ENCODE measurements at places on chromosomes 13 and 19.

- no peak for DNase-seq
Observed at GRCh38 chr19:50823389-50824042, at the start of gene KLK1. TSS of gene KLK1 (minus strand) at chr19:50823787. CDS start at chr19:50823748, 39 bp downstream.

DNA sequence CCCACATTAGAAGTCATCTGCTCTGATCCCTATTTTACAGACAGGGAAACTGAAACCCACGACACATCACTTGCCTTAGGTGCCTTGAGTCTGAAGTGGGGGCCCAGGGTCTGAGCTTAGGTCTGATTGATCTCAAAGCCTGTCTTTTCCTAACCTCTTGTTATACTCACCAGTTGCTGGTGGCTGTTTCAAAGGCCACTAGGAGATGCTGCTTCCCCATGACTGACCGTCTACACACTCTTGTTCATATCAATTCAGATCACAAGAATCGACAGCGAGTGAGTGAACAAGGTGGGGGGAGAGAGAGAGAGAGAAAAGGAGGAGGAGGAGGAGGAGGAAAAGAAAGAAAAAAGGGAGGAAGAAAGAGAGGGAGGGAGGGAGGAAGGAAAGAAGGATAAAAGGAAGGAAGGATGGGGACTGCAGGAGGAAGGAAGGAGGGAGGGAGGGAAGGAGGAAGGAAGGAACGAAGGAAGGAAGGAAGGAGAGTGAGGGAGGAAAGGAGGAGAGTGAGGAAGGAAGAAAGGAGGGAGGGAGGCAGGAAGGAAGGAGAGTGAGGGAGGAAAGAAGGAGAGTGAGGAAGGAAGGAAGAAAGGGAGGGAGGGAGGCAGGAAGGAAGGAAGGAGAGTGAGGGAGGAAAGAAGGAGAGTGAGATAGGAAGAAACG is 3.3 kb downstream of the OR10H1 start:
- DNase-seq: no peak

DNA sequence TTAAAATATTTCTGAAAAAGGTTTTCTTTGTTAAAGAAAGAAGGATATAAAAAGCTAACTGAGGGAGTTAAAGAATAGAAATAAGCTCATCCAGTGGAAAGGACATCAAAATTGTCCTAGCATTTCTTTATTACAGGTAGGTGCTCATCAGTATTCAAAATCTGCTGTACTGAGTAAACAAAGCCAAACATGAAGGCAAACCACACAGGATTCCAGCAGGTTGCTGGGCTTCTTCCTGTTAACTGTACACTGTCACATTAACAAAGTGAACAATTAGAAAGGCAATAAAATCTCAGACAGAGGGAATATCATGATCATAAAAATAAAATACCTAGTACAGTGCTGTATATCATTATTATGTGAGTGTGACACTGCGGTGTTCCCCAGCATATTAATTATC is 1541.0 kb downstream of the SLITRK5 start:
- no peak for DNase-seq

- peak; percentile 95 for DNase-seq
Observed at GRCh38 chr19:2982983-2983350, 5.6 kb downstream of the TLE6 start.

DNA sequence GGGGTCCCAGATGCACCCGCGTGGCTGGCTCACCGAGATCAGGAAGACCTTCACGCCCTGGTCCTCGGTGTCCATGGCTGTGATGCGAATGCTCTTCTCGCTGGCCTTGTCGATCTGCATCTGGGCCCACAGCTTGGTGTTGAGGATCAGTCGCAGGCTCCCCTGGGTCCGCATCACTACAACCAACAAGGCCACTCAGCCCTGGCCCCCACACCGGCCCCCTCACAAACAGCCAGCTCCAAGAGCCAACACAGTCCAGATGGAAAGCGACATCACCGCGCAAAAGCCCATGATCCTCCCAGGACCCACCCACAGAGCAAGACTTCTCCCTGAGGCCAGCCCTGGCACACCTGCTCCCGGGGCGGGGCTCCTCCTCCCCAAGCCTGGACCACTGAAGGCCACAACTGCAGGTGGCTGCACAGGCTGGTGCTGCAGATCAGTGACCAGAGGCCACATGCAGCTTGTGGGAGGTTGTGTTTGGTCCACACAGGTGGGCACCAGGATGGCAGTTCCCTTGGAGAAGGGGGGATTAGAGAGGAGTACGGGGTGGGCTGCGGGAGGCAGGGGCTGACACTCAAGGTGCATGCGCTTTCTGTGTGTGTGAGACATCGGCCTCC is 4.5 kb downstream of the CAPS start:
- DNase-seq: no peak

DNA sequence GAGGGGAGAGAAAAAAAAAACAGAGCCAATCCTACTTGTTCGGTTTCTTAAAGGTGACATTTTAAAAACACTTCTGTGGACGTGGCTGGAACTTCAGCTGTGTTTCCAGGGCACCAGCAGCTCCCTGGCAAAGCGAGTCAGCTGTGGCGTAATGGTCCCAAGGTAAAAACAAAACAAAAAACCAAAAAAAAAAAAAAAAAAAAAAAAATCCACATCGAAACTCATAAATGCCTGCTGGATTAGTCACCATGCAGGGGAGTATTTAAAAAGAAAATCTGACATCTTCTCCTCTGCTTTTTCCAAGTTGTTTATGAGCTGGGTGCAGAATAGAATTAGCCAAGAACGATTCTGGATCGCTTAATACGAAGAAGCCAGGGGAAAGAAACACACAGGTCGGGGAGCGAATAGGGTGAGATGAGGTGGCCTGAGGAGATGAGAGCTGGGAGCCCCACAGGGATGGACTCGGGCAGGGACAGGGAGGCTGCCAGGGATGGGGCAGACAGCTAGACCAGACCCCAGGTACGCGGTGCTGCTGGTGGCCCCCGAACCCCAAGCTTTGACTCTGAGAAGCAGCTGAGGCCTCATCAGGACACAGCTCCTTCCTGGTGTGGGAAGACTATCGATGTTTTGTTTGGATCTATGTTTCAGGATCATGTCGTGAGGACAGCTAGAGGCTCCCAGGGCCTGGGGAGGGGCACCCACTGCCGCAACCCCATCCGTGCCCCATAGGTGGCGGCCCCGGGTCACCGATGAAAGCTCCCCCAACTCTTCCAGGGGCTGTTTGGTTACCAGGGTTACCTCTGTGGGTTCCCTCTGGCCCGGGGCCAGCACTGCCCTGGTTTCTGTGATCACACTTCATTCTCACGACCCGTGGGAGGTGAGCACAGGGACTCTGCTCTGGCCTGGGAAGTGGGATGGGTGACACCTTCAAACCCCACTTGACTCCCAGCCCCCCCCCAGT is 3.1 kb upstream of the CTXN1 start:
- peak; percentile 81 for DNase-seq

- DNase-seq: no peak
Observed at GRCh38 chr13:110138700-110139036, 168.3 kb downstream of the COL4A1 start.

DNA sequence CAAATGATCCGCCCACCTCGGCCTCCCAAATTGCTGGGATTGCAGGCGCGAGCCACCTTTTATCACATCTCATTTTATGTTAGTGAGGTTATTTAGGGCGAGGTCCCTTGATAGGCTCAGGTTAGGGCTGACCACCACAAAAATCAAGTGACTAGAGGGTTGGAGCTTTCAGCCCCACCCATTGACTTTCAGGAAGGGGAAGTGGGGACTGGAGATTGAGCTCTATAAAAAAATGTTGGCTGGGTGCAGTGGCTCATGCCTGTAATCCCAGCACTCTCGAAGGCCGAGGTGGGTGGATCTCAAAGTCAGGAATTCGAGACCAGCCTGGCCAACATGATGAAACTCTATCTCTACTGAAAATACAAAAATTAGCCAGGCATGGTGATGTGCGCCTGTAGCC is 20.1 kb downstream of the FPR3 start:
- DNase-seq: no peak

- DNase-seq: peak; percentile 37
Observed at GRCh38 chr19:16417660-16418596, 53.8 kb downstream of the EPS15L1 start.

DNA sequence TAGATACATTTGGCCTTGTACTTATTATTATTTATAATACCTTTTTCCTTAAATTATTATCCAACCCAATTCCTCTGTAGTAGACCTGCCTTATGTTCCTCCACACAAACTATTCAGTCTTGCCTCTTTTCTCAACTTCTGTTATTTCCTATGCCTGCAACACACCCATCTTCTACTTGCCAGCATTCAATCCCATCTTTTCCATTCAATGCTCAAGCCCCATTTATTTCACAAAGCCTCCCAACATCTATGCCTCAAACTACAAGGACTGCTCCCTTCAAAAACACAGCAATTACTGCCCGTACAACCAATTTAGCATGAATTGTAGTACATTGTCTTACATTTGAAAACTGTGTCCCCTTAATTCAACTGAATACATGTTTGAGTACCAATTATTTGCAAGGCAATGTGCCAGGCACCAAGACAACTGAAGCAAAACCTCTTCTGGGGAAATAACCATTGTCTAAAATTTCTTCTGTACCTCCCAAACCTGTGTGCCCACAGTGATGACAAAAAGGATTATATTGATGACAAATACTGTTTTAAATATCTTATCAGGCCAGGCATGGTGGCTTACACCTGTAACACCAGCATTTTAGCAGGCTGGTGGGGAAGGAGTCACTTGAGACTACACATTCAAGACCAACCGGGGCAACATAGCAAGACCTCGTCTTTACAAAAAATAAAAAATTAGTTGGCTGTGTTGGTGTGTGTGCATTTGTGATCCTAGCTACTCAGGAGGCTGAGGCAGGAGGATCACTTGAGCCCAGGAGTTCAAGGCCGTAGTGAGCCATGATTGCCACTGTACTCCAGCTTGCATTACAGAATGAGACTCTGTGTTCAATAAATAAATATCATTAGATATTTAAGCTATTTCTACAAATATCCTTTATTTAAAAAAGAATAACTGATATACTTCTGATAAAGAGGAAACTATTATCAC is 35.1 kb downstream of the ELF1 start:
- no peak for DNase-seq

DNA sequence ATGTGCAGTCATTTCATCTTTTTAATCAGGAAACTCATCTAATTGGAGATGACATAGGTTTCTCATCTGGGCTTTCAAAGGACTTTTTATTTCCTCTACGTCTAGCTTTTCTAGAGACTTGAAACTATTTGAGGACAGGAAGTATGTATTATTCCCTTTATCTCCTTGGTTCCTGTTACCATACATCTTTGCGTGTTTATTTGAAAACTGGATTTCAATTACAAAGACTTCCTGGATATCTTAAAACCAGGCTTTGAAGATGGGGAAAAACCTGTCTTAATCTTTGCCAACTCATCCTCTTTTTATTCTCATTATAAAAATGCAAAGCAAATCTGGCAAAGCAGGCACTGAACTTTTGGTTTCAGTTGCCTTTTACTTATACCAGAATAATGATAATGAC is 130.5 kb downstream of the LMO7 start:
- DNase-seq: no peak

DNA sequence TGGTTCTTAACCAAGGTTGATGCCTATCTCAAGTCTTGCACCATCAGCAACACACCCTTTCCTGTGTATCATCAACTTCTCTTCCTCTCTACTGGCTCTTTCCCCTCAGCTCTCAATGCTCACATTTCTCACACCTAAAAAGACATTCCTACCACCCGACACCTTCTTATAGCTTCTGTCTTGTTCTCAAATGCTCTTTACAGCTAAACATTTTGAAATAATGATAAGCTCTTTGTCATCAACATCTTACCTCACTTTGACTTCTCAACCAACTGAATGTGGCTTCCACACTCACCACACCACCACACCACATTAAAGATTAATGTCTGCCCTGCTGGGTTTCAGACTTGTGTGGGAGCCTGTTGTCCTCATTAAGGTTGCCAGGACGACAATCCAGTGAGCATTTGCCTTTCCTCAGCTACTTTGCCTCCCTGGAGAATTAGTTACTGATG is 67.8 kb downstream of the RXFP2 start:
- DNase-seq: no peak

DNA sequence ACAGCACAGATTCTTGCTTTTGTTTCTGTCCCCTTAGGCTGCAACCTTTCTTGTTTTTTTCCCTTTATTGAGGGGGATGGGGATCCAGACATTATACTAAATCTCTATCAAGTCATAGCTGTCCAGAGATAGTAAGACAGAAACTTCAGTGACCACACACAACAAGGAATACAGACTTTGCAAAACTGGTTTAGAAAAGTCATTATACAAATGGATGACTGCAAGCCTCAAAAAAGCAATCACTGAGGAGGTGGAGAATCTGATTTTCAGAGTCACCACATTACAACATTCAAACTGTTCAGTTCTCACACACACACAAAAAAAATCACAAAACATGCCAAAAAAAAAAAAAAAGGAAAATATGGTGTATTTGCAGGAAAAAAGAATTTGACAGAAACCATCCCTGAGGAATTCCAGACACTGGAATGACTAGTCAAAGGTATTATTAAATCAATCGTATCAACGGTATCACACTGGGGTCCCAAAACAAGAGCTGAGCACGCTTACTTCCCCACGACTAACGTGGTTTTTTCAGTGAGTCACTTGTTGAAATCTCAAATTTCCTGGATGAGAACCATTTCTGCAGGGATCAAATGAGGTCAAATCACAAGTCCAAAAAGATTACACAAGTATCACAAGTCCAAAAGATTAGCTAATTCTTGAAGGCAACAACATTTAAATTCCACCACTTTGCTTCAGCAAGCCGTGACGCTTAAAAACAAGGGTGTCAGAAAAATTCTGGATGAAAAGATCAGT is 41.2 kb downstream of the USP12 start:
- peak; percentile 44 for DNase-seq

DNA sequence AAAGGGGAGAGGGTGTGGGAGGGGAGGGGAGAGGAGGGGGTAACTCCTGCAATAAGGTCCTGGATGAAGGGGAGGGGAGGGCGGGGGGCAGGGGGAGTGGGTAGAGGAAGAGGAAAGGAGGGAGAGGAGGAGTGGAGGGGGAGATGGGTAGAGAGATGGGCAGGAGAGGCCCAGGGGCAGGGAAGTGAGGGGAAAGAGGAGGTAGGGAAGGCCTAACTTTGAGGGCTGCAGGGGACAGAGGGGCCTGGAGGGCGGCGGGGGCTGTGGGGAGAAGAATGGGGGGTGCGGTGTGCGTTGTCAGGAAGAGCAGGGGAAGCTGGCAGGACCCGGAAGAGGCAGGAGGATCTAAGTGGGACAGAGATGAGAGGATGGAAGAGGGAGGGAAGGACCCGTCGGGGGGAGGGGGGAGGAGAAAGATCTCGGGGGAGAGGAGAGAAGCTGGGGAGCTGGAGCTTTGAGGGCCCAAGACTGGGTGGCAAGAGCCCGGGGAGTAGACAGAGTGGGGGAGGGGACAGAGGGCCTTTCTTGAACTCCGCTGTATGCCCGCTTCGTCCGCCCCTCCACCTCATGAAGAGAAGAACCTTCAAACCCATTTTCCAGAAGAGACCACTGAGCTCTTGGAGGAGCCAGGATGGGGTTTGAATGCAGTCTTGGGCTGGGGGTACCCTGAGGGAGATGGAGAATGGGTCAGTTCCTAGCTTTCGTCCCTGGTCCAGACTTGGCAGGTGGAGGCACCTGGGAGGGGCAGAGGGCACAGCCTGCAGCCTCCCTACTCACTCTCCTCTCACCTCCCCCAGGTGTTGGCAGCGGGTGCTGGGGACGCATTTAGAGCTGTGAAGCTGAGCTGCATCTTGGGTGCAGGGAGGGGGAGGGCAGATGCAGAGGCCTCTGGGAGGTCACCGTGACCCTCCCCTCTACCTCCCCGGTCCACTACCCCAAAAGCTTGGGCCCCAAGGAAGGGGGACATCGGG is 778 bp upstream of the LRRC4B start:
- DNase-seq: no peak

- no peak for DNase-seq
Observed at GRCh38 chr19:34844277-34844676, 71.3 kb upstream of the ZNF599 start.

GRCh38 chr19:53511933-53512374 is 26.0 kb upstream of the ZNF331 start:
- no peak for DNase-seq

GRCh38 chr13:57637515-57637914 is 6.0 kb downstream of the PCDH17 start:
- DNase-seq: no peak

Data from fibroblast of upper back skin (primary cell).